ENCODE measurements at places on chromosomes 4 and X.

DNA sequence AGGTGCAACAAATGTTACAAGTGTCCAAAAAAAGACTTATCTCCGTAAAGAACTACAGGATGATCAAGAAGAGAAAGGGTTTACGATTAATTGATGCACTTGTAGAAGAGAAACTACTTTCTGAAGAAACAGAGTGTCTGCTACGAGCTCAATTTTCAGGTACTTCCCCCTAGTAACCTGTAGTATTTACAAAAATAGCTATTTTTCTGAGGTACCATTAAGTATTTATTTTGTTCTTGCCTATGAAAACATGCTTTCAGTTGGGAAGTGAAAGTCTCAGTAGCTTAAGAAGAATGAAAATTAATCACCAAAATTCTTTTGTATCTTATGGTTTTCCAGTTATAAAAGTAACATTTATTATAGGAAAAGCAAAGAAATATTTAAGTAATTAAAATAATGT is 5.9 kb downstream of the THAP9 start:
- no peaks in the 10 kb centered on the region for H3K27me3 ChIP-seq
- H3K4me3 ChIP-seq = no peak overlapping the region
- no peak for DNase-seq
- peaks cover 9% of the 10 kb centered on the region for H3K4me1 ChIP-seq

DNA sequence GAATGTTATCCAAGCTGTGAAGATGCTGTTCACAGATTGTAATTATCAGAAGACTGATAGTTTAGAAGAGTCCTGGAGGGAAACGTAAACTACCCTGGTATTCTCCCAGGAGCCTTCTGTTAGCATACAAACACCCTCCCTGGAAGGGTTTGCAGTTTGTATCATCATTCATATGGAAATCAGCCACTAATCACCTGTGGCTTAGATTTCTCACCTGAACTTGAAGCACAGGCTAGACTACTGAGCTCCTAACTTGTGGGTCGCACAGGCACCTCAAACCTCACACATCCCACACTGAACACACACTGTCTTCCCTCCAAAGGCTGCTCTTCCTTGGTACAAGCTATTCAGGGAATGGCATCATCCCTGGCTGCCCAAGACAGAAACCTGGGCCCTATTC is 30.7 kb downstream of the SHISA3 start:
- DNase-seq = no peak
- no peak overlapping the region for H3K27ac ChIP-seq
- H3K36me3 ChIP-seq = peaks cover 15% of the 10 kb centered on the region
- H3K27me3 ChIP-seq = no peaks in the 10 kb centered on the region
- no peak overlapping the region for H3K4me3 ChIP-seq

DNA sequence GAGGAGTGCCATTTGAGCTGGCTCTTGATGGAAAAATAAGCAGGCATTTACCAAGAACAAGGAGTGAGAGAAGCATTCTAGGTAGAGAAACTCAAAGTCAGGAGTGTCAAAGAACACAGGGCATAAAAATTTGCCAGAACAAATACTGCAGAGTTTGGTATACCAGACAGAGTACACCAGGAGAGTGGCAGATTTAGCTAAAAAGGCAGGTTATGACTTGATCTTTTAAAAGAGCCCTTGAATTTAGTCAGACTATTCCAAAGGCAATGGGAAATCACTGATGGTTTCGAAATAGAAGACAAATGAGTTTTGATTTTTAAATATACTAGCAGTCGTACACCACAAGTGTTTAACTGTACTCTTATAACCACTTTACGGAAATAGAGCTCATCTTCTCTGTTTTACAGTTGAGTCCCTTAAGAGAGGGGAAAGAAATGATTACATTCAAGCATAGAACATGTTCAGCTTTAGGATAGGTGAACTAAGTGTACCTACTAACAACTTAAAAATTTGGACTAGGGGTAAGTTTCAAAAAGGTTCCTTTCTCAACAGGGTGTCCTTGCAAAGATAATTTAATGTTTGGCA is 10.2 kb downstream of the UBE2D3 start:
- H3K4me1 ChIP-seq = peaks cover 61% of the 10 kb centered on the region
- no peaks in the 10 kb centered on the region for H3K27me3 ChIP-seq
- peaks cover 8% of the 10 kb centered on the region for H3K36me3 ChIP-seq
- peak overlapping the region; percentile 78 for H3K4me3 ChIP-seq
- DNase-seq = no peak

DNA sequence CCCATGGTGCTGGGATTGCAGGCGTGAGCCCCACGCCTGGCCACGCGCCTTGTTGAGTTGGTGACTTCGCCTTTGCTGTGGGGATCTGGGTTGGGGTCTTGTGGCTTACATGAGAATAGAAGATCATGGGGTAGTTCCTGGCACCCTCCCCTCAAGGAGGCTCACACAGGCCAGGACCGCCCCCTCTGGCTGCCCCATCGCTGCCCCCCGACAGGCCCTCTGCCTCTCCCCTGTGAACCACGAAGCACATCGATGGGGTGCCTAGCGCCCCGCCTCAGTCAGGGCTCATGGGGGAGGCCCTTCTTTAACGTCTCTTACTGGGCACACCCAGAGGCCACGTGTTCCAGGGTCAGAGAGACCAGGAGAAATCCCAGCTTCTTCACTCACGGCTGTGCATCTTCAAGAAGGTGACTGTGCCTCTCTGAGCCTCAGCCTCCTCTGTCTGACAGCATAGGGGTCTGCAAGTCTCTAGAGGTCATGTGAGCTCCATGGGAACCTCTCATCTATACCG is 23.6 kb upstream of the SPON2 start:
- no peak for DNase-seq
- H3K4me1 ChIP-seq = peaks cover 4% of the 10 kb centered on the region
- H3K4me3 ChIP-seq = no peak overlapping the region
- H3K36me3 ChIP-seq = no peaks in the 10 kb centered on the region
- H3K27ac ChIP-seq = no peak overlapping the region

DNA sequence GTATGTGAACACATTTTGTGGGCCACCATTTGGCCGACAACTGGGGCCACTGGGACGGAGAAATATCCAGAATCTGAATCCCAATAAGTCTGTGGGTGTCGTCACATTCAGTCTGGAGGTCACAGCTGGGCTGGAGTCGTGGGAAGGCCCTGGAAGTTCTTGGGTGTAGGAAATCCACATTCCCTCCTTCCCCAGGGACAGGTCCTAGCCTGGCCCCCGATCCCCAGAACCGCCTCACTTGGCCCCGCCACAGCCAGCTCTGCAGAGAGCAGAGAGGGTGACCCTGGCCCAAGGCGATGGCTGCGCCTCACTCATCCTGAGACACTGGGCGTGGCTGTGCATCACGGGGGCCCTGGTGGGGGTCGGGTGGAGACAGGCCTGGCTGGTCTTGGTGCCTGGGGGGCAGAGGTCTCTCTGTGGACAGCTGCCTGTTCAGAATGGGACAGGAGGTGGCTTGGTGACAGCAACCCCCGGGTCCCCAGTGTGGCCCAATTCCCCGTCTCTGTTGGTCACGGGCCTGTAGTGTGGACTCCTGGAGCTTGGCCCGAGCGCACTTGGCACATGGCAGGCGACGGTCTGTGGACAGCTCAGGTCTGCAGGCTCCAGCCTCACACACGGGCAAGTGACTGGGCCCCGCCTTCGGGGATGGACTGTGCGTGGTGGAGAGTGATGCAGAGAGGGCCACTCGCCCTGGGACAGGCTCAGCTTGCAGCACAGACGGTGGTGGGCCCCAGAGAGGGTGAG is 16.4 kb downstream of the DOK7 start:
- H3K27me3 ChIP-seq = peaks cover 26% of the 10 kb centered on the region
- H3K4me3 ChIP-seq = no peak overlapping the region
- peaks cover 5% of the 10 kb centered on the region for H3K4me1 ChIP-seq
- H3K36me3 ChIP-seq = no peaks in the 10 kb centered on the region

GRCh38 chr4:98602270-98602669 is 56.1 kb downstream of the TSPAN5 start:
- H3K27ac ChIP-seq = peak overlapping the region; percentile 49
- no peaks in the 10 kb centered on the region for H3K27me3 ChIP-seq
- DNase-seq = no peak

DNA sequence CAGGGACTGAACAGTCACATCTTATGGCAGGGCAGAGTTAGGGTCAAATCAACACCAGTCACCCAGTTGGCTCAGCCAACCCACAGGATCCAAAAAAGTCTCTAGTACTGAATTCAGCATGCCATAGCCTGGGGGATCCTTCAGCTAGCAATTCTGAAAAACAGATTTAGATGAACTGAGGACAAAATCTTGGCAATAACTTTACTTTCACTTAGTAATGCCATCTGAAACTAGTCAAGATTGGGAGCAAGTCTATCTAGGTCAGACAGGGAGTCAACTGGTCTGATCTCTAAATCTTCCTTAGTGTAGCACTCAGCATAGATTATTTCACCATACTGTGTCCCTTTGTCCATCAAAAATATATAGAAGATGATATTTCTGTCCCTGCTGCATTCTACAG is 76.0 kb downstream of the HHIP start:
- H3K4me1 ChIP-seq = no peaks in the 10 kb centered on the region
- DNase-seq = no peak
- H3K36me3 ChIP-seq = no peaks in the 10 kb centered on the region
- H3K4me3 ChIP-seq = no peak overlapping the region
- H3K27me3 ChIP-seq = peaks cover 5% of the 10 kb centered on the region
- no peak overlapping the region for H3K27ac ChIP-seq

- no peak for DNase-seq
- H3K27ac ChIP-seq = no peak overlapping the region
- no peaks in the 10 kb centered on the region for H3K27me3 ChIP-seq
- peaks cover 9% of the 10 kb centered on the region for H3K4me1 ChIP-seq
- no peak overlapping the region for H3K4me3 ChIP-seq
These were observed 121.6 kb downstream of the RASL11B start for GRCh38 chr4:52983563-52984303.

- peaks cover 2% of the 10 kb centered on the region for H3K36me3 ChIP-seq
- peaks cover 25% of the 10 kb centered on the region for H3K4me1 ChIP-seq
- DNase-seq = no peak
- peak overlapping the region; percentile 82 for H3K27ac ChIP-seq
- H3K27me3 ChIP-seq = no peaks in the 10 kb centered on the region
These were observed 31.5 kb upstream of the PTTG2 start for GRCh38 chr4:37928426-37929416.

GRCh38 chr4:41693629-41694028 is 54.9 kb downstream of the PHOX2B start:
- peaks cover 2% of the 10 kb centered on the region for H3K4me1 ChIP-seq
- H3K4me3 ChIP-seq = no peak overlapping the region
- peaks cover 23% of the 10 kb centered on the region for H3K27me3 ChIP-seq
- no peaks in the 10 kb centered on the region for H3K36me3 ChIP-seq

DNA sequence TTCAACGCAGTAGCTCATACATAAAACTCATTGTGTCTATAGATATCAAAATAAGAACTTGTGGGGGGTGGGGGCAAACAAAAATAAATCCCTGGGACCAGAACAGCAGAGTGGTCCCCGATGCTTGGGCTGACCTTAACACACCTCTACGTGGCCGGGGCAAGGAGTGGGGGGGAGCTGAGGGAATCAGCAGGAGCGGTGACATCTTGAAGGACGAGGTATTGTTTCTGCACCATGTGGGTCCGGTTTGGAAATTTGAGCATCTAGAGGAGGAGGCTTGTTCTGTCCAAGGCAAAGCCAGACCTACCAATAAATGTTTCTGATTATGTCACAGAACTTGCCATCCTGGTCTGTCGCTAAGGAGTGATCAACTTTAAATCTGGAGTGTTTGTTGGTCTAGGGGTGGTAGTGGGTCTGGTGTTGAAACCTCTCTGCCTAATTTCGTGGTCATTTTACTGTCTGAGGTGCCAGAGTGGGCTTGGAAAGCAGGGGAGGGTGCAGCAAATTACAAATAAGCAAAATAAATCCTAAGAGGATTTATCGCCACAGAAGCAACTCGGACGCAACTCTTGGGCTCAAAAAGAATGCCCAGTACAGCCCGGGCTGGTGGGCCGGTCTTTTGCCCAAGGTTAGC is 774 bp upstream of the RAPGEF2 start:
- H3K36me3 ChIP-seq = peaks cover 4% of the 10 kb centered on the region
- H3K27me3 ChIP-seq = peaks cover 5% of the 10 kb centered on the region
- peak overlapping the region; percentile 93 for H3K4me3 ChIP-seq
- H3K4me1 ChIP-seq = peaks cover 36% of the 10 kb centered on the region
- peak overlapping the region; percentile 67 for H3K27ac ChIP-seq

DNA sequence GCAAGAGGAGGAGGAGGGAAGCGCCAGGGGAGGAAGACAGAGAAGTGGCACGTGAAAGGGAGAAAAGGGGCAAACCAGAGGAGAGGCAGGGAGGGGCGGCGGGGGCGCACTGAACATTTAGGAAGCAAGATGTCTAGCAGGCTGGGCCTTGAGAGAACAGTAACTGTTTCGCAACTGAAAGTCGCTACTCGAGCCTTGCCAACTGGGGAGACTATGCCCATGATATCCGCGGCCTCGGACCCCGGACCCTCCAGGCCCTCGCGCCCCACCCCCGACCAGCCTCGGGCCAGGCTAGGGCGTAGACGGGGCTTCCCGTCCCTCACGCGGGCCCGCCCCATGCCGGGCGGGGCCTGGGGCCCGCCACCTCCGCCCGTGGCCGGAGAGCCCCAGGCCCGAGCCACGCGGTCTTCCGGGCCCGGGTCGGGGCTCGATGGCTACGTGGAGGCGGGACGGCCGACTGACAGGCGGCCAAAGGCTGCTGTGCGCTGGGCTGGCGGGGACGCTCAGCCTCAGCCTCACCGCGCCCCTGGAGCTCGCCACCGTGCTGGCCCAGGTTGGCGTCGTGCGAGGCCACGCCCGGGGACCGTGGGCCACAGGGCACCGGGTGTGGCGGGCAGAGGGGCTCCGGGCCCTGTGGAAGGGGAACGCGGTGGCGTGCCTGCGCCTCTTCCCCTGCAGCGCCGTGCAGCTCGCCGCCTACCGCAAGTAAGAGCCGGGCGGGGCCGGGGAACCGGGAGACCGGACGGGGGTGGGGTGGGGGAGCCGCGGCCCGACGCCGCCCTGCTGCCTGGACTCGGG is at the start of gene SLC25A43:
SLC25A43 (plus strand) TSS at position 363 of the 798 bp plus-strand sequence; CDS start at position 431, 68 bp downstream.
- H3K27ac ChIP-seq = peak within 1 kb of the TSS; percentile 83
- H3K4me1 ChIP-seq = peaks cover 10% of the 10 kb centered on the region
- H3K4me3 ChIP-seq = peak within 1 kb of the TSS; percentile 94
- no peaks in the 10 kb centered on the region for H3K36me3 ChIP-seq

DNA sequence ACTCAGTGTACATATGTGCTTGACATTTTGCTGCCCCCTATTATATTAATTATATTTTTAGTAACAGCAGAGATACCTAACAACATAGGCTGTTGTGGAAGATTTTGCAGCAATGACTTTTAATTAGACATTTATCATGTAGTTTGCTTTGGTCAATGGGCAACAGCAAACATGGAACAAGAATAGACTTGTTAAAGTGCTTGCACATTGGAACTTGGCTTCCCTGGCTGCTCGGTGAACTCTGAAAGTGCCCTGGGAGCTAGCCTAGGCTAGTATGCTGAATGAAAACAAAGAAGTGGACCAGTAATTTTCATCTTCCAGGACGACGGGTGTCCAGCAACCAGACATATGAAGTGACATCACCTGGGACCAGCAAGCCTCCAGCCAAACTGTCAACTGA is 1157.1 kb downstream of the ARAP2 start:
- DNase-seq = no peak
- H3K4me3 ChIP-seq = no peak overlapping the region
- no peaks in the 10 kb centered on the region for H3K36me3 ChIP-seq
- no peaks in the 10 kb centered on the region for H3K4me1 ChIP-seq
- H3K27me3 ChIP-seq = no peaks in the 10 kb centered on the region

GRCh38 chrX:54891573-54891972 is 29.1 kb upstream of the TRO start:
- DNase-seq = no peak
- peaks cover 2% of the 10 kb centered on the region for H3K36me3 ChIP-seq
- H3K4me3 ChIP-seq = no peak overlapping the region
- H3K27ac ChIP-seq = no peak overlapping the region
- H3K27me3 ChIP-seq = peaks cover 17% of the 10 kb centered on the region

Data from T-helper 17 cell (primary cell).